Activated effector memory CD4-positive, alpha-beta T cell treated with anti-CD3 and anti-CD28 coated beads, Interleukin-2, amount 50 U/mL, for 16 hours (primary cell): ENCODE measurements at places on chromosomes 4 and X.

- DNase-seq, result no peak
Observed at GRCh38 chr4:121777625-121778024, 12.7 kb upstream of the SMIM43 start.

DNA sequence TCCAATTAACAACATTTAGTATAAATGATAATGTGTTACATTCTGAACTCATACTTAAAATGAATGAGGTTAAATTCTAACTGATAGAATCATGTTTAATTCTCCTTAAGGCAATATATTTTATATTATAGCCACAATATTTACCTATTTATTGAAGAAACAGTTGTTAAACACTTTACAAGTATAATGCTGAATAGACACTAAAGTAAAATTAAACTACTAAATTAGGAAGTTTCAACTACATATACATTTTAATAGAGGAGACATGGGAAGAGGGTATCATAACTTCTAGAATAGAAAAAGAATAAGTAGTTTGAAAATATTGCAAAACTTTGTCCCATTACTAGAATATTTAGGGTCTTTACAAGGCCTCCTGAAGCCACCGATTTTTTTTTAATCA, 36.2 kb upstream of the GRIA2 start:
- no peak for DNase-seq

- DNase-seq, result no peak
Observed at GRCh38 chr4:22363787-22364186, 152.1 kb downstream of the ADGRA3 start.

DNA sequence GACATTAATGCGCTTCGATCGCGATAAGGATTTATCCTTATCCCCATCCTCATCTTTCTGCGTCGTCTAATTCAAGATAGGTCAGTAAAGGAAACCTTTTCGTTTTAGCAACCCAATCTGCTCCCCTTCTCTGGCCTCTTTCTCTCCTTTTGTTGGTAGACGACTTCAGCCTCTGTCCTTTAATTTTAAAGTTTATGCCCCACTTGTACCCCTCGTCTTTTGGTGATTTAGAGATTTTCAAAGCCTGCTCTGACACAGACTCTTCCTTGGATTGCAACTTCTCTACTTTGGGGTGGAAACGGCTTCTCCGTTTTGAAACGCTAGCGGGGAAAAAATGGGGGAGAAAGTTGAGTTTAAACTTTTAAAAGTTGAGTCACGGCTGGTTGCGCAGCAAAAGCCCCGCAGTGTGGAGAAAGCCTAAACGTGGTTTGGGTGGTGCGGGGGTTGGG, 528 bp upstream of the FGF2 start:
- DNase-seq, result no peak

GRCh38 chr4:69025191-69025998, 70.9 kb upstream of the UGT2B7 start:
- DNase-seq, result no peak

GRCh38 chr4:169921237-169921636, 105.0 kb downstream of the MFAP3L start:
- no peak for DNase-seq

GRCh38 chr4:183264614-183265013, 55.5 kb downstream of the CLDN22 start:
- DNase-seq, result no peak

GRCh38 chr4:86054286-86055032, 305.4 kb downstream of the MAPK10 start:
- no peak for DNase-seq

GRCh38 chr4:37781131-37781455, 45.4 kb upstream of the PGM2 start:
- DNase-seq, result no peak

DNA sequence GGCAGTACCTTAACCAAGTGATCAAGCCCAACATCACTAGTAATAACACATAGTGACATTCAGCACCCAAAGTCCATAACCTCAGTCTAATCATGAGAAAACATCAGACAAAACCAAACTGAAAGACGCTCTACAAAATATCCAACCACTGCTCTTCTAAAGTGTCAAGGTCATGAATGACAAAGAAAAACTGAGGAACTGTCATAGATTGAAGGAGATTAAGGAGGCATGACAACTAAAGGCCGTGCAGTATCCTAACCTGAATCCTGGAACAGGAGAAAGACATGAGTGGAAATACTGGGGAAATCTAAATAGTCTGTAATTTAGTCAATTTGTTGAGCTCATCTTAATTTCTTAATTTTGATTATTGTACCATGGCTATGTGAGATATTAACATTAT, 38.2 kb upstream of the EXOC1L start:
- no peak for DNase-seq

- no peak for DNase-seq
Observed at GRCh38 chr4:173182403-173182802, 13.8 kb downstream of the GALNT7 start.

DNA sequence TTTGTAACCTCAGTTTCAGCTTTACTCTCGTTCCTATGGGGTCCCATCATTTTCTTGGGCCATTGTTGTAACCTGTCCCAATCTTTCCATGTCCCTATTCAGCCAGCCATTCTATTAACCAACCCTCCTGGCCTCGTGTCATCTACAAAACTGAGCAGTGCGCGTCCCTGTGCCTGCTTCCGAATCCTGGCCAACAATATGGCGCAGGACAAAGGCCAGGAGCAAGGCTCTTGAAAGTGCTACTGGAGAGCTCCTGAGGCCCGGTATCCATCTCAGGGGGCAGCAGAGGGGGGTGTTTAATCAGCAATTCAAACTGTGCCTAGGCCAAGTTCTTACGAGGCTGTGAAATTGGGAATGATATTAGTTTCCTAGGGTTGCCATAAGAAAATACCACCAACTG, 41.2 kb upstream of the APLN start:
- DNase-seq, result no peak

DNA sequence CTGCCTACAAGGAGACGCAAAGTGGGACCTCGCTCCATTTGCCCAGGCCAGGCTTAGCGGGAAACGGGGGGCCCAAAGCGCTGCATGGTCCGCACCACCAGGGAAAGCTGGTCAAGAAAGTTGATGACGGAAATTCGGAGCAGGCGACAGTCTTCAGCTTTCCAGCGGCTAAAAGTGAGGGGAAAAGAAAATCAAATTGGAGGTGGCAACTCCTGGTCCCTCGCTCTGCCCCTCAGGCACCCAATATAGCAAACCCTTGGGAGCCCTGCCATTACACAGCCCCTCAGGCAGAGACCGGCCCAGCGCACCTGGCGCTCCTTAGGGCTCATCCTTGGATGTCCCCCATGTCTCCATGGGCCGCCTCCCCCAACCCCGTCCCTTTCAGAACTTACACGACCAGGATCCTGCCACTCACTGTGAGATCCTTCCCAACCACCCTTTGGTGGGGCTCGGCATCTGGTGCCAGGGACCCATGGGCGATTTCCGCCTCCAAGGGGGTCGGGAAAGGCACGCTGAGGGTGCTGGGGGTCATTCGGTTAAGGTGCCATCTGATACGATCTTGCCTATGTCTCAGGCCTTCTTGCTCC, 1.1 kb downstream of the LAGE3 start:
- no peak for DNase-seq

DNA sequence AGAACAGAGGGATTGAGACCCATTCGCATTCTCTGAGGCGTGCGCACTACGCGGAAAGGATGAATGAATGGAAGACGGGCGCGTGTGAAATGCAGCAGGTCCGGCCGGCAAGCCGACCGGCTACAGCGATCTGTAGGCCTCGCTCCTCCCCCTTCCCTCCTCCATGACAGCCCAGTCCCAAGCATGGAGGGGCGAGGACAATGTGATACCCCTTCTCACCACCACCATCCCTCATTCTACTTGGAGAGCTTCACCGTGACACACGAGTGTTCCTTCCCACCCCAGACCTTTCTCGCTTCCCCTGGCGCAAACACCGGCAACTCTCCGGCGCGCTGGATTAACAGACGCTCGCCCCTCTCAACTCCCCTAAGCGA, 815 bp downstream of the EIF4E start:
- peak; percentile 89 for DNase-seq

- DNase-seq, result no peak
Observed at GRCh38 chr4:155403886-155404285, 27.1 kb upstream of the MAP9 start.

- DNase-seq, result no peak
Observed at GRCh38 chrX:13357925-13358324, 38.1 kb upstream of the ATXN3L start.
